ENCODE measurements at places on chromosomes 4 and X.

- DNase-seq: no peak
Measured at GRCh38 chrX:21778236-21778635, 20.3 kb upstream of the SMPX start.

DNA sequence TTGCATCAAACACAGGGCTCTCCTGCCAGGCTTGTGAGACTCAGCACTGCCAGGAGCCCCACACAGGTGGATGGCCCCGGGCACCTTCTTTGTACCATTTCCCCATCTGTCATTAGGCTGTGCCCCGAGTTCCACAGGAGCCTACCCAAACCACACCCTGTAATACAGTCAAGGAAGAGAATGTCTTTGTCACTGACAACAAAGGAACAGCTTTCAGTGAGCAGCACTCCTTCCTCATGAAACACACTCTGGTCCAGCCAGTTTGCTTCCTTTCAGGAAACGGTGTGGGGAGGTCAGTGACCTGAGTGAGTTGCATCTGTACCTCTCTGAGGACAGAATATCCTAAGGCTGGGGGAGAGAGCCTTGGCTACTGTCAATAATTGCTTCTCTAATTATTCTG lies 53.7 kb downstream of the LNX1 start:
- DNase-seq: no peak

GRCh38 chr4:171517883-171518282 lies 295.3 kb upstream of the GALNTL6 start:
- no peak for DNase-seq

GRCh38 chrX:131213400-131213799 lies 75.7 kb downstream of the IGSF1 start:
- DNase-seq: no peak

GRCh38 chr4:156981262-156981769 lies 9.7 kb upstream of the PDGFC start:
- DNase-seq: no peak

DNA sequence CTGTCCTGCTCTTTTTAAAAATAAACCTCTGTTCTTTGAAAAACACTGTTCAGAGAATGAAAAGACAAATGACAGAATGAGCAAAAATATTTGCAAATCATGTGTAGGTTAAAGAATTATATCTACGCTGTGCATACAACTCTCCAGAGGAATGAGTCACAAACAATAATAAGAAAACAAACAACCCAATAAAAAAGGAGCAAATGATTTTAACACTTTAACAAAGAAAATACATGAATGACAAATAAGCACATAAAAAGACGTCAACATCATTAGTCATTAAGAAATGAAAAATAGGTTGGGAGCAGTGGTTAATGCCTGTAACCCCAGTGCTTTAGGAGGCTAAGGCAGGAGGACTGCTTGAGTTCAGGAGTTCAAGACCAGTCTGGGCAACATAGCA lies 21.1 kb upstream of the LRCH2 start:
- no peak for DNase-seq

DNA sequence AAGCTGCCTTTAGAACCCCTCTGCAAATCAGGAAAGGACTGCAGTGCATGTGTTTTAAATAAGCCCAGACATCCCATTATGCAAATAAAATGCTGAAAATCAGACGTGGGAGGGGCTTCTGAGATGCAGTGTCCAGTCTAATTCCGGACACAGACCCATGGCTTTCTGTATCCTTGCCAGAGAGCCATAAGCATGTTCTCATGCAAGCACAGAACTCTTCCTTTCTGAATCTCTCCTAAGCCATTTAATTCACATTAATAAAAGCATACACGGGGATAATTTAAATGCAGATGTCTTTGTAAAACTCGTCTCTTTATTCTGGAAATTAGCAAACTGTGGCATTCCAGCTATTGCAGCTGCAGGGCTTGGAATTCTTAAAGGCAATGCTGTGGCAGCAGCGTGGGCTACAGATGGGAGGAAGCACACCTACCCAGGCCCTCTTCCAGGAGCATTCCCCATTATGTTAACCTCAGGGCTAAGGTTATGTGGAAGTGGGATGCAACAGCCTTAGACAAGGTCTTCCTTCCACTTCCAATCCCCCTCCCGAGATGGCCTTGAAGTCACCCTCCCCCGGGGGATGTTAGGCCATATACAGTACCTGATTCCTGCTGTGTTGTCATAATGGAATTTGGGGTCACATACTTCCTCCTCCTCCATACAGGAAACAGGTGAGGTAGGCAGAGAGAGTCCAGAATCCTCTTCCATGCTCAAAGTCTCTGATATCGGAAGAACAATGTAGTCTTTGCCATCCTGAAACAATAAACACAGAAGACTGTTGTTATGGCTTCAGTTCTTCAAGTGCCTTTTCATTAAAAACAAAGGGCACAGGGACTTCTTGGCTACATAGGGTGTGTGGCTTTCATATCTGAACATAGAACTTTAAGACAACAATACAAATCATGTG lies 38.1 kb downstream of the KDR start:
- no peak for DNase-seq

DNA sequence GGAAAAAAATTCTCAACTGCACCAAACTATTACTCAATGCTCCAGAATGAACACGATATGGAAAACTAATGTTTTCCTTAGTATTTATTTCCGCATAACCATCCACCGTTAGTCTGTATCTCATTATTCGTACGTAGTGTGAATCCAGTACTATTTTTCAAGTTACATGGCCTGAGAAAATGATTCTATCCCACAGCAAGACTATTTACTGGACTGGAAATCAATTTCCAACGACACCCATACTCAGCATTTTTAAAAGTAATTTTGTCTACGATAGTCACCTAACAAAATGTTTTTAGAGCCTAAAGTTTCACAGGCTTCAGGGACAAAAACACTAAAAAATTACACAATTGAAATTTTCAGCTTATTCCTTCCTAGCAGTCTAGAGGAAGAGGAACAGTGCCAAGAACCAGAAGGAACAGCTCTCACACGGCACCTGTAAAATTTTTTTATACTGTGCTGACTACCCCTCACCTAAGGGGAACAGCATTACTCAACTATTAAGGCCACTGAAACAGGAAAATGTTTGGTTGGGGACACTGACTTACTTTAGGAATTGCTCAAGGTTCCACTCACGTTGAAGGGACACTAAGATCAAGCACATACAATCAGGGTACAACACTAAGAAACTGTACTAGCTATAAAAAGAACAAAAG lies 9.6 kb downstream of the UBE2D3 start:
- no peak for DNase-seq

- no peak for DNase-seq
Measured at GRCh38 chr4:24845902-24846301, 50.5 kb downstream of the SOD3 start.

- no peak for DNase-seq
Measured at GRCh38 chrX:113059714-113060113, 219.1 kb upstream of the AMOT start.

GRCh38 chr4:31045151-31045550 lies 325.0 kb downstream of the PCDH7 start:
- no peak for DNase-seq

- DNase-seq: no peak
Measured at GRCh38 chr4:176409627-176410026, 89.9 kb downstream of the SPCS3 start.

GRCh38 chr4:88138561-88138960 lies 19.9 kb downstream of the ABCG2 start:
- DNase-seq: no peak

DNA sequence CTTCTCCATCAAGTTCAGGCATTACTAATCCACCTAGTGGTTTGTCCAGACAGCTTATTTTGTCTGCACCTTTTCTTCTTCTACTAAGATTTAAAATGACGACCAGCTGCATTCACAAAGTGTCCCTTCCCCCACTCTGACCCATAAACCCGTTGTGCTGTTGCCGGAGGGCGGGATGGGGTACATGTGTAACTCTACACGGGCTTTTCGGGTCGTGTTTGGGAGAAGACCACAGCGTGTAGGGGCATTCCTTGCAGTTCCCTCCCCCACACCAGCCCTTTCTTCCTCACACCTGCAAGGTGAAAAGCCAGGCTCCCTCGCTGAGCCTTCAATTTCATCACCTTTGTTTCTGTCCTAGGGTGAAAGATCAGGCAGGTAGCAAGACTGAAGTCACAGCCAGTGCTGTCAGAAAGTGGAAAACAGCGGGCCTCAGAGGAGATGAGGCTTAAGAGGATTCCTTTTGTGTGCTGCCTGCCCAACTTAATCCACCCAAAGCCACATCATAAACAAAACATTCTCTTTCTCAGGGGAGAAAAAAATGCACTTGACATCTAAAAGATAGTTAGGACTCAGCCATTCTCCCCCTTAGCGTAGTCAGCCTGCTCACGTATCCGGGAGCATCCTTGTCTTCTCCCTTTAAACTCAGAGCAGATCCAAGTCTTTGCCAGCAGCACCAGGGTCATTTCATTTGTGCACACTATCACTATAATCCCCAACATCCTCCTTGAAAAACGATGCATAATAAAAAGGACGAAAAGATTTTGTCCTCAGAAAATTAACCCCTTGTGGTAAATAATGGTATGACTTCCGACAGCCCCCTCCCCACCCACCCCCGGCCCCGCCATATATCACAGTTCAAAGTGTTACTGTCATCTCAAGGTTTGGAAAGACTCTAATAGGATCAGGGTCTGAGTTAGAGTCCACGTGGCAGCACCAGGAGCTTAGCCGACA lies 599.0 kb downstream of the RAB28 start:
- no peak for DNase-seq

DNA sequence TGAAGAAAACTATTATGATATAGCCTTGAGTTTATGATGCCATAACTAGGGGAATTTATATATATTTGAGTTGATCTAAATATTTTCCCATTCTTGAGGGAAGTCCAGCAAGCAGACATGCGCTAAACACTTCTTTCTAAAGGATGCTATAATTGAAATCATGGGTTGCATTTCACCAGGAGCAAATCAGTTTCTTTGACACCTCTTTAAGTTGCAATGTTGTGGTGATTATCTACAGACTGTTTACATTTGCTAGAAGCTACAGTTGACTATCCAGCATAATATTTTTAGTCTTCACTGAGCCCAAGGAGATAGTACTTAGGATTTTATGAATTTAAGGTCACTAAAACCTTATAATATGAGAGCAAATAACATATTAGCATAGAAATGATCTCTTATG lies 43.9 kb downstream of the ANAPC4 start:
- no peak for DNase-seq

DNA sequence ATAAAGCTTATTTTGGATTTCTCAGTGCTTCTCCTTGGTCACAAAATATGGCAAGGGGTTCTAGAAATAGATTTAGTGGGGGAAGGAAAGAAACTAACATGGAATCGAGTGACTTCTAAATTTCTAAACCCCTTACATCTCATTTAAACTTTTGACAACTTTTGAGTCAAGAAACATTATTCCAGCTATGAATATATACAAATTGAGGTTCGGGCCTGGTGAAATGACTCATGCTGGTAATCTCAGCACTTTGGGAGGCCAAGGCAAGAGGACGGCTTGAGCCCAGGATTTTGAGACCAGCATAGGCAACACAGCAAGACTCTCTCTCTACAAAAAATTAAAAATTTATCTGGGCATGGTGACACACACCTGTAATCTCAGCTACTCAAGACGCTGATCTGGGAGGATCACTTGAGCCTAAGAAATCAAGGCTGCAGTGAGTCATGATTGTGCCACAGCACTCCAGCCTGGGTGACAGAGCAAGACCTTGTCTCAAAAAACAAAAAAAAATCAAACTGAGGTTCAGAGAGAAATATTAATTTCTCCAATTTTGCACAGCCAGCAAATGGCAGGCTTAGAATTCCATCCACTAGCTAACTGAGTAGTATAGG lies 99.8 kb downstream of the ANXA3 start:
- DNase-seq: no peak

DNA sequence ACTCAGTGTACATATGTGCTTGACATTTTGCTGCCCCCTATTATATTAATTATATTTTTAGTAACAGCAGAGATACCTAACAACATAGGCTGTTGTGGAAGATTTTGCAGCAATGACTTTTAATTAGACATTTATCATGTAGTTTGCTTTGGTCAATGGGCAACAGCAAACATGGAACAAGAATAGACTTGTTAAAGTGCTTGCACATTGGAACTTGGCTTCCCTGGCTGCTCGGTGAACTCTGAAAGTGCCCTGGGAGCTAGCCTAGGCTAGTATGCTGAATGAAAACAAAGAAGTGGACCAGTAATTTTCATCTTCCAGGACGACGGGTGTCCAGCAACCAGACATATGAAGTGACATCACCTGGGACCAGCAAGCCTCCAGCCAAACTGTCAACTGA lies 1157.1 kb downstream of the ARAP2 start:
- no peak for DNase-seq

- DNase-seq: no peak
Measured at GRCh38 chr4:139848028-139848427, 182.4 kb downstream of the MGST2 start.

DNA sequence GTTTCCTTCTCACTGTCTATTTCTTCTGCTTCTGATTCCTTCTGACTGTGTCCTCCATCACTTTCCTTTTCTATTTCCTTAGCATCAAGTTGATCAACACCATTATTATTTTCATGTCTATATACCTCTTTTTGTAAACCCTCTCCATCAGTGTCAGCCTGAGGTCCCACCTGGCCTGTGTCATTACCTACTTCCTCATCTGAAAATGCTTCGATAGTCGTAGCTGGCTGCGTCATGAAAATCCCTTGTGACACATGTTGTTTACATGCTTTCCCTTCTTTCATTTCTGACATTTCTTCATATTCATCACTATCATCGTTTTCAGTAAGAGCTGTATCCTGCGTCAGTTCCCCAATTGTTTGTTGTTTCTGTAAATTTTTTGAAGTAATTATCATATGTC lies 39.6 kb downstream of the RPGR start:
- DNase-seq: no peak

DNA sequence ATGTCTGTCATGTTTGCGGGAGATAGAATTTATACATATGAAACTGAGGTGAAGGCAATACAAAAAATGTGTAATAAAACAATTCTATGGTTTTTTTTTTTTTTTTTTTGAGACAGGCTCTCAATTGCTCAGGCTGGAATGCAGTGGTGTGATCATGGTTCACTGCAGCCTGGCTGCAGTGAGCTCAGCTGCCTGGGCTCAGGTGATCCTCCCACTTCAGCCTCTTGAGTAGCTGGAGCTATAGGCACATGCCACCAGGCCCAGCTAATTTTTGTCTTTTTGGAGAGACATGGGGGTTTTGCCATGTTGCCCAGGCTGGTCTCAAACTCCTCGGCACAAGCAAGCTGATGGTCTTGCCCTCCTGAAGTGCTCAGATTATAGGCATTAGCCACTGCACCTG lies 10.1 kb downstream of the RADX start:
- DNase-seq: no peak

DNA sequence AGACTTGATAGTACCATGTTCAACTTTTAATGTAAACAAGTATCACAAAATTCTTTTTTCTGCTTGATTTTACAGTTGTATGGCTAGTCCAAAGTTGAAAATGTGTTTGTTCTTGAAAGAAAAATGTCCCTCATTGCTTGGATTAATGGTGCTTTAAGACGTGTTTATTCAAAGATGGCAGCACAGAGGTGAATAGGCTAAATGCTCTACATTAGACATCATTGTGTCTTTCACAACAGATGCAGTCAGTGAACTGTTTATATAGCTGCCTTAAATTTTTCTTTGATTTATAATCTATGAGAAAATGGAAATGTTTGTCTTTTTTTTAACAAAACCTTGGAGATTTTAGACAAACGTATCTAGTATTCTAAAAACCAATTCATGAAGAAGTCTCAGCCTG lies 137.3 kb downstream of the BMPR1B start:
- DNase-seq: no peak

All from activated CD4-positive, alpha-beta T cell treated with anti-CD3 and anti-CD28 coated beads, Interleukin-2, amount 50 U/mL, for 4 hours (primary cell).